ENCODE measurements at places on chromosomes 11 and 22. TPM values are rescaled to one million over a fixed set of nuclear protein-coding genes. Genes with fewer than 3 reads are reported as not detected.
A peak's percentile ranks its signal among the peaks of the same experiment; 100 is the strongest.

DNA sequence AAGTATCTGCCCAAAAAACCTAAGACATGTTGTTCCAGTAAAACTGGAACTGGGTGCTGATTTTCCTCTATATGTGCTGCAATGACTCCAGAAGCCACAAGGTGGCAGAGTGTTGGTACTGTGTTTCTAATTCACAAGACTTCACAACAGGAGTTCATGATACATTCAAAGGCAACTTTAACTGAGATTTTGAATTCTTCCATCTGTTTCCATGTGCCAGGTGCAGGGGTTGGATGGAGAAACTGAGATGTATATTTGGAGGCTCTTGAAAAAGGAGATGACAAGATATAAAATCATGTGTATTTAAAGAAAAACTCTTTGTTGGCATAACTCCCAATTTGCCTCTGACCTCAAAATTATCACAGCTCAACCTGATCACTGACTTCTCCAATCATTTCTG, 1098.6 kb upstream of the CCDC90B start:
- peak; percentile 4 for DNase-seq

- DNase-seq, result peak; percentile 73
These were observed at the start of gene PTPRJ for GRCh38 chr11:47980088-47980906. Gene PTPRJ, plus strand, starts transcription at chr11:47980559. Its CDS starts 354 bp downstream, at chr11:47980913.

The HRAS gene
- polyA plus RNA-seq, result 96.3 TPM

- DNase-seq, result no peak
These were observed at the start of gene POU2AF1 for GRCh38 chr11:111378861-111379601. Gene POU2AF1, minus strand, starts transcription at chr11:111379275. Its CDS starts 98 bp downstream, at chr11:111379177.

DNA sequence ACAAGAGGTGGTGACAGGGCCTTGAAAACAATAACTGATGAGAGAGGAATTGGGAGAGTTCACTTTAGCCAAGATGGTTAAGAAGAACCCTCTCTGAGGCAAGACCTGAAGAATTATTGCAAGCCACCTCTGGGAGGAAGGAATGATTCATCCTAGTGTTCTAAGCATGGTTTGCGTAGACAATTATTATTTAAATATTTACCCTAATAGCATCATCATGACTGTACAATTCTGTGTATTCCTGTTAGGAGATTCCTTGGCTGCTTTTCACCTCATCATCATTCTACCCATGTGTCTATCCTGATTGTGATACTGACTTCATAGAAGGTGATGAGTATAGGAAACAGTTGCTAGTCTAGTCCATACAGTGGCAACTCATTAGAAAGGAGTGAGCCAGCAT, 264.4 kb downstream of the DDX10 start:
- peak; percentile 92 for DNase-seq

- no peak for DNase-seq
These were observed 77.7 kb downstream of the KCNC1 start for GRCh38 chr11:17812091-17812864.

DNA sequence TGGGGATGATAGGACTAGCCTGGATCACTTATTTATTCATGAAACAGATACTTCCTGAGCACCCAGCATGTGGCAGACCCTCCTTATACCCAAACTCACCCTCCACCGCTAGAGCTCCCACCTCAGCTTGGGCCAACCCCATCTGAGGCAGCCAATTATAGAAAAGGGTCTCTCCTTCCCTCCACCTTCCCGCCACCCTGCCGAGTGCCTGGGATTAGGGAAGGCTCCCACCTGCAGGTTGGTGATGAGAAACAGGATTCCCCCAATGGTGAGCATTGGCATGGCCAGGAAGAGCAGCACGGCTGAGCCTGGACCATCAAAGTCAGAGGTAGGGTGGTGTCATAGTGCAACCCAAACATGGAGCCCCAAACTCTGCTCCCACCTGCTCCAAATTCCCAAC, 5.9 kb downstream of the SLC43A3 start:
- no peak for DNase-seq

- DNase-seq, result no peak
These were observed 10.4 kb upstream of the LAYN start for GRCh38 chr11:111530091-111530490.

The IGSF22 gene
- polyA plus RNA-seq, result not detected

The BAIAP2L2 gene
- 4.3 TPM for polyA plus RNA-seq

DNA sequence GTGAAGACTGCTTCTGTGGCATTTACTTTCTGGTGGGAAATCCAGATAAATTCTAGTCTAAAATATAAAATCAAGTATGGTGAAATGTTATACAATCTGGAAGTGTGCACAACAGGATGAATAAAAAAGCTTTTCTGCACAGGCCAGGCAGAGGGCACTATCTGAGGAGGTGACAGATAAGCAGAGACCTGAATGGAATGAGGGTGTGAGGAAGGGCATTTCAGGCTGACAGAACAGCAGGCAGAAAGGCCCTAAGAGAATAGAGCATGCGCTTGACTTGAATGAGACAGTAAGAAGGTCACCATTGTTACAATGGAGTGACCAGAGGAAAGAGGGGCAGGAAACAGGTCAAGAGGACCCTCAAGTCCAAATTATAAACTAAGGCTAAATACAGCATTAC, 33.6 kb upstream of the FNBP4 start:
- no peak for DNase-seq

DNA sequence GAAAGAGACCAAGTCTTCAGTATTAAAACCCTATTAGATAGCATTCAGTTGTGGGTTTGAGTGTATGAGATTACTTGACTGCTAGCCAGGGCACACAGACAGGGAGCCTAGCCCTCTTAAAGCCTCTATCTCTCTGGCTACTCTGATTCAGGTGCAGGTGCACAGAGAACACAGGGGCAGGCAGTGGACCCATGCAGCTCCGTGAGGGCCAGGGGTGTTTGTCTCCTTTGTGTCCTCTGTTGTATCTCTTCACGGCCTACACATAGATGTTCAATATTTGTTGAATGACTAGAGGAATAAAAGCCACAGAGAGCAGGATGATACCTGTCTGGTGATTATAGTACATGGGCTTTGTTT, 21.5 kb upstream of the AIFM3 start:
- no peak for DNase-seq

DNA sequence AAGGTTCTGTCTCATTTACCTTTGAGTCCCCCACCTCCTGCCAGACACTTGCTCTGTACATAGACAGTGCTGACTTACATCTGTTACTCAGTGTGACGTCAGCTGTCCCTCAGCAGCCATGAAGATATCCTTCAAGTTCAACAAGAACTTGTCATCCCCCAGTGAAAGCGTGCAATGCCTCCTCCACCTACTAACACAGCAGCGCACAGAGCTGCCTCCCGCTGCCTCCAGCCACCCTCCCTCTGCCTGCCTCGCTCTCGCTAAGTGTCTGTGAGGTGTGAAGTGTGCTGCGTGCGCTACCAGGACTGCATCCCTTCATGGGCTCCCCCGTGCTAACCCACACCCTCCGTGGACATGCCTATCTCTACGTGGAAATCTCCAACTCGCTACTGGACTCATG, 621.4 kb downstream of the BRD1 start:
- no peak for DNase-seq

The GAB4 gene
- polyA plus RNA-seq, result not detected

DNA sequence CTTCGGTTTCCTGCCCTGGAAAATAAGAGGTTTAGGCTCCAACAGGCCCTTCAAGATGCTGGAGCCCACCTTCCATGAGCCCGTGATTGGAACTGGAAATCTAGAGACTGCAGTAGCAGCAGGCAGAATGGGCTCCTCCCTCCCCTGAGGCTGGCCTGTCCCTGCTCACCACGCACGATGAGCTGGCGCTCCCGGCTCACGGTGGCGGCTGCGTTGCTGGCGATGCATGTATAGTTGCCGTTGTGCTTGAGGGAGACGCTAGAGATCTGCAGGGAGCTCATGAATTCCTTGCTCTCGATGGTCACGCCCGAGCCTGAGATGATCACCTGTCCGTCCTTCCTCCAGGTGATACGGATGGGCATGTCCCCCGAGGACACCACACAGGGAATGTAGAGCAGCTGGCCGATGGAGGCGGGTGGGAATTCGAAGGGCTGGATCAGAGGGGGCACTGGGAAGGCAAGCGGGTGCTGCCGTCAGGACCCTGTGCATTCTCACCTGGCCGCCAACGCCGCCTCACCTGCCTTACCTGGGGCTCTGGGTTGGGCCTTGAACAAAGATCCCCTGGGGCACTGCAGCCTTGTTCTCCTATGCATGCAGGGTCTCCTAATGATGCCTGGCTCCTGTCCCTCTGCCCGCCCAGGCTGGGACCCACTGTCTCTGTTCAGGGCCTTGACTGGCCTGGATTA, 177.8 kb downstream of the CEP164 start:
- no peak for DNase-seq

GRCh38 chr11:6319001-6319703, 1.1 kb downstream of the CAVIN3 start:
- DNase-seq, result no peak

DNA sequence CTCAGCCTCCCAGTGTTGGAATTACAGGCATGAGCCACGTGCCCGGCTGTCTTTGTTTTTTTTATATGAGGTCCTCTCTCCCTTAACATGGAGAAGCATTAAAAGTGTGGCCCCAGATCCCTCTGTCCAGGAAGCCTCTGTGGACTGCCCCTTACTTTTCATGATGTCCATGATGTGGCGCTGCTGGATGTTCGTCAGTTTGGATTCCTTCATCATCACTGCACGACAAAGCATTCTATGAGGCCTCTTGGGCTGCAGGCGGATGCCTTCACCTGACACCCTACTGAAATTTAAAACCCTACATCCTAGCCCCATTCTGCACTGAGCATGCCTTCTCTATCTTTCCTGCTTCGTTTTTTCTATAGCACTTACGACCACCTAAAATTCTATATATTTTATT, 2.1 kb downstream of the C22orf23 start:
- DNase-seq, result peak; percentile 45

Measured in A549 (cell line).